Caki2 (cell line): ENCODE measurements at places on chromosomes 11 and 22.

DNA sequence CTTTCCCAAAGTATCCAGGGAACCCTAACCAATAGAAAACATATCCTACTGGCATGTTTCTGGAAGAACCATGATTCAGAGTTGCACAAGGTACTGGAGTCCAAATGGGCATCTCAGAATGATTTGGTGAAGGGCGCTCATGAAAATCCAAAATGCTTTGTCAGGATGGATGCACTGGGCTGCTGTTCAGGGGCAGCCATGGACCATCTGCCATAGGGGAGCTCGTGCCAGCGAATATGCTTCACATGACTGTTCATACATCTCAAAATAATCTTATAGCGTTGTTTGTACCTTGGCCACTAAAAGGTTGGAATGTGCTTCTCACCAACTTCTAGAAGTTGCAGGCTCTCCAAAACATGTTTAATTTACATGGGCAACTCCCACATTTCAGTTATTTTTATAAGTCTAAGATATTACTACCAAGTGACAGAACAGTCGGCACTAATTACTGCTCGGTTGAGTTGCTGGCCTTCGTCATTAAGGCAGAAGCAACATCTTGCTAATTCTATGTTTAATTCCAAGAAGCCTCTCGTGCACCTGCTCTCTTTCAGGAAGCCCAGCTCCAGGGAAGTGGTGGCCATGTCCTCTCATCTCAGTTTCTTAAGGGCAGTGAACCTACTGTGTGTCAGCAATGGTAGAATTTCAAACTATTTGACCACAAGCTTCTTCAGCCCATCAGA lies 1497.7 kb downstream of the TBC1D22A start:
- no peak for DNase-seq

GRCh38 chr11:75276686-75277085 lies 36.1 kb downstream of the TPBGL start:
- no peak for DNase-seq

DNA sequence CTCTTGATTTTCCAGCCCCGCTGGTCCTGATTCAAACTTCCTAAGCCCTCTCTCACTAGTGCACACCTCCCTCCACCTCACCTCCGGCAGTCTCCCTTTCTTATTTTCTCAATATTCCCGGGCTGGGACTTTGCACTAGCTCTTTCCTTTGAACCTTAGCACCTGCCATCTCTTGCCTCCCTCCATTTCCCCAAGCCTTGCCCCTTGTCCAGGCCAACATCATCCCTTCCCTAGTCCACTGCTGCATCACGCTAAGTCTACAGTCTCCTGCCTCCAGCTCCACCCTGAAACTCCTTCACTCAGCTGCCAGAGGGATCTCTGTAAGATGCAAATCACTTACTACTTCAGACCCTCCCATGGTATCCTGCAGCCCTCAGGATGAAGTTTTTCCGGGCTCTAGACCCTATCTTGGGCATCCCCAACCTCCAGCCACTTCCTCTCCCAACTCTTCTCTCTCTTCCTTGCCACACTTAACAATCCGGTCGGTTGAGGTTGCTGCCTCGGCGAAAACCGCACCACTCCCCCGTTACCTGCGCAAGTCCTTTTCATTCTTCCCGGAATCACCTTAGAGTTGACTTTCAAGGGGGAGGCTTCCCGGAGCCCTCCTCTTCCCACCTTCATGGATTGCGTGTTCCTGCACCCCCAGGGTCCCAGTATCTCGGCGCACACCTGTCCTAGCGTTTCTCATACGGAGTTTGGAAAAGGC lies 42.7 kb downstream of the NECTIN1 start:
- no peak for DNase-seq

DNA sequence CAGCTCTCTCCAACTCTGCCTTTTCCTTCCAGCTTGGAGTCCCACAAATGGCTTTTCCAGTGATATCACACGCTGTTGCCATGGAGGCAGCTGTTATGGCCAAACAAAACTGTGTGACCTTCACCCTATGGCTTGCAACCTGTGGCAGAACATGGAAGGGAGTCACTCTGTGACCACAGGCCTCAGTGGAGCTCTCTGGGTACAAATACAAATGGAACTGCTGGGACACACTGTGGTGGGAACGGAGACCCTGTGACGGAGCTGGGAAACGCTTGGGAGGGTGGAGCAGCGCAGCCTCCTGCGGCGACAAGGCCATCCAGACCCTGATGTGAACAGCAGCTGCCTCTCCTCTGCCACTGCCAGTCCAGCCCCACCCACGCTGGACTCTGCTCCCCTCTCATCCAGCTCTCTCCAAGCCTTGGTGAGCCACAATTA lies 162.5 kb downstream of the ETS1 start:
- no peak for DNase-seq

DNA sequence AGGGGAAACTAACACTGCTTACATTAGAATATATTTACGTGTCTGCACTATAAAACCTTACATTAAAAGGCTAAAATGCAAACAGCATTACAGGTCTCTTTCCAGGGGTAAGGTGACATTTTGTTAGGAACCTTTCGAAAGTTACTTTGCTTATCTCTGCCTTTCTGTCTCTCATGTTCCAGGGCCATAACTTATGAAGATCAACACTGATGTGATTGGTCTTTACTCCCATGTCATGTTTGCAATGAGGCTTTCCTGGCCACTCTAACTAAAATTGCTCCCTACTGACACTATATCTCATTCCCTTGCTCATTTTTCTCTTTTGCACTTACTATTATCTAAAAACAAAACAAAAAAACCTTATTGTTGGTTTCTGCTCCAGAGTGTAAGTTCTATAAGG lies 119.0 kb downstream of the JRKL start:
- no peak for DNase-seq

- no peak for DNase-seq
These were observed 2.1 kb downstream of the TMPRSS4 start for GRCh38 chr11:118078911-118079411.

GRCh38 chr22:19184276-19184997 lies 5.9 kb upstream of the SLC25A1 start:
- DNase-seq, result no peak

DNA sequence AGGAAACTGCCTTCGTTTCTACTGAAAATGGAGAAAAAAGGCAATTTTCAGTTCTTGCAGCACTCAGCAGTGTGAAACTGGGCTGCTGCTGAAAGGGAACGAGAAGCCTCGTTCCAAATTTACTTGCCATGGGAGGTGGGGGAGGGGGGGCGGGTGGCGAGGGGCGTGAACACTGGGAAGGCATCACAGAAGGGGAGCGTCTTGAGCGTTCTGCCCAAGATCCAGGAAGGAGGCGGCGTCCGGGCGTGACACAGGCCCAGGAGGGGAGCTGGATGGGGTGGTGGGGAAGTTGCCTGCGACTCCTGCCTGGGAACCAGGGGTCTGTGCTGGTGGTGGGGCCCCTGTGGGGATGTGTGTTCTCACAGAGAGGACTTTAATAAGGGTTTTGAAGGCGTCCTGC lies 213.5 kb downstream of the CTTN start:
- DNase-seq, result no peak
